ENCODE measurements at places on chromosomes 1 and 21.
A peak's percentile ranks its signal among the peaks of the same experiment; 100 is the strongest.

GRCh38 chr1:66671455-66671854, 80.8 kb upstream of the DYNLT5 start:
- no peak for DNase-seq

GRCh38 chr1:18955131-18955440, 1.4 kb downstream of the IFFO2 start:
- peak; percentile 59 for DNase-seq

DNA sequence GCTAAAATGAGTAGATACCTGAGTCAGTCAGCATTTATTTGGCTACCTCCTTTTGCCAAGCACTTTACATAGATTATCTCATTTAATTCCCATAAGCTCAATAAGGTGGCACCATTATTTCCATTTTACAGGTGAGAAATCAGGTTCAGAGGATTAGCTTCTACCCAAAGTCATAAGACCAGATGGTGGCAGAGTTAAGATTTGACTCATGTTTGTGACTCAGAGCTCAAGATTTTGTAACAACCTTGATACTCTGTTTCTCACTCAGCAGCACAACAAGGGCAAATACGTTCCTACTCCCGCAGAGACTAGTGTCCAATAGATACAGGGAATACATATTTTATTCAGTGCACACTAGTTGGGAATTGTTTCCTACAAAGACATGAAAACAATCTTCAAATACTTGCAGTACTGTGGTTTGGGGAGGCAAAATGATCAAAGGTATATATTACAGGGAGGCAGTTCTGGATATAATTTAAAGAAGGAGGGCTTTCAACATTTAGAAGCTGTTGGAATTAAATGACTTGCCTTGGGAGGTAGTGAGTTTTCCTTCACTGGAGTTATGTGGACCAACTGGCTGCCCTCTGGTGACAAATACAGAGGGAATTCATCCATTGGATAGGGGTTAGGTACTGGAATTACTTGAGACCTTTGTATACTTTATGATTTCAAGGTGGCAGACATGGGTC, 3.6 kb downstream of the LEPR start:
- peak; percentile 88 for DNase-seq

DNA sequence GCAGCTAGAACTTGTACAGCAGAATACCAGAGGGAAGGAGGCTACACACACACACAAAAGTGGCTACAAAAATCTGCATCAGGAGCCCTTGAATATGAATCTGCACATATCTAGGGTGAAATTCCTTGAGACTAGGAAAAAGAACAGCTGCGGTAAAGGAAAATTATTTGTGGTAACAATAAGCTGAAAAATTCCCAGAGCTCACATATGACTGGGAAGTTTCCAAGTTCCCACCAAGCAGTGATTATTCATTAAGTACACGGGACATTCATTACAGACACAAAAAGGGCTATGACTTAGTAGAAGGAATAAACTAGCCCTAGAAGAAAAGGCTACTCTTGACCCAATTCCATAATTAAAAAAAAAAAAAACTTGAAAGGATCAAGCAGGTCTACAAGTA, 149.5 kb upstream of the BACE2 start:
- no peak for DNase-seq

- DNase-seq: no peak
Measured at GRCh38 chr1:228350831-228351781, 55.5 kb downstream of the TRIM11 start.

DNA sequence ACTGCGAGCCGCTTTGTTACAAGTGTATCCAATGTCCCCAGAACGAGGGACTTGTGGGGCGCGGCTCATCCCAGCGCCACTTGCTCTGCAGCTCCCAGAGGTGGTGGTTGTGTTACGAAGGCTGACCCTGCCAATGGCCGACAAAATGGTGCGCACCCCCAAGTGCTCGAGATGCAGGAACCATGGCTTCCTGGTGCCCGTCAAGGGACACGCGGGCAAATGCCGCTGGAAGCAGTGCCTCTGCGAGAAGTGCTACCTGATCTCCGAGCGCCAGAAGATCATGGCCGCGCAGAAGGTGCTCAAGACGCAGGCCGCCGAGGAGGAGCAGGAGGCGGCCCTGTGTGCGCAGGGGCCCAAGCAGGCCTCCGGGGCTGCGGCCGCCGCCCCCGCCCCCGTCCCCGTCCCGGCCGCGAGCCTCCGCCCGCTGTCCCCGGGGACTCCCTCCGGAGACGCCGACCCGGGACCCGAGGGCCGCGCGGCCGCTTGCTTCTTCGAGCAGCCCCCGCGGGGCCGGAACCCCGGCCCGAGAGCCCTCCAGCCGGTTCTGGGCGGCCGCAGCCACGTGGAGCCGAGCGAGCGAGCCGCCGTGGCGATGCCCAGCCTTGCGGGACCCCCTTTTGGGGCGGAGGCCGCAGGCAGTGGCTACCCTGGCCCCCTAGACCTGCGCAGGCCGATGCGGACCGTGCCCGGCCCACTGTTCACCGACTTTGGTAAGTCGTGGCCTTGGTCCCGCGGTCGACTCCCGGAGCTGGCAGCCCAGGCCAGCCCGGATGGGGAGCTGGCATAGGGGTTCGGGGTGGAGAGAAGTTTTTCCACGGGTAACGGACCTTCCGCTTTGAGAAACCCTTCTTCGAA, at the start of gene DMRTB1:
DMRTB1 (plus strand) TSS at position 79 of the 855 bp plus-strand sequence; CDS start at position 134, 55 bp downstream.
- DNase-seq: no peak

GRCh38 chr21:26967062-26967913, at the start of gene ADAMTS5:
Gene ADAMTS5, minus strand, starts transcription at chr21:26967088. Its CDS starts 697 bp downstream, at chr21:26966391.
- peak; percentile 66 for DNase-seq

GRCh38 chr1:203280061-203280460, 25.3 kb upstream of the BTG2 start:
- DNase-seq: no peak

DNA sequence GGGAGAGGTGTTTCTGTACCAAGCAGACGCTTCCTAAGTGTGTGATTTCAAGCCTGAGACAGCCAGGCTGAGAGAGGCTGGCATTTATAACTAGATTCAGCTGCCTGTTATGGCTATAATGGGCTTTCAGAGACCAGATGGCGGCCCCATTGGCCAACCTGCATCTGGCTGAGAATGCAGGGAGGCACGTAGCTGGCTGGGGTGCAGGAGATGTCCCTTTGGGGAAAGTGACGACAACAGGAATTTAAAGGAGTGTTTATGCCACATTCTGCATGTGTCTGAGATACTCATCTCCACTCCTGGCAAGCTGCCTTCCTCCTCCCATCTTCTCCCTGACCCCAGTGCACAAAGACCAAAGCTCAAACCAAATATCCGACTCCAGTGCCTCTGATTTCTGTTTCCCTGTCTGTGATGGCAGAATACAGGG, 21.3 kb upstream of the CCDC190 start:
- no peak for DNase-seq

GRCh38 chr1:77313491-77313890, 31.7 kb downstream of the AK5 start:
- DNase-seq: peak; percentile 30

DNA sequence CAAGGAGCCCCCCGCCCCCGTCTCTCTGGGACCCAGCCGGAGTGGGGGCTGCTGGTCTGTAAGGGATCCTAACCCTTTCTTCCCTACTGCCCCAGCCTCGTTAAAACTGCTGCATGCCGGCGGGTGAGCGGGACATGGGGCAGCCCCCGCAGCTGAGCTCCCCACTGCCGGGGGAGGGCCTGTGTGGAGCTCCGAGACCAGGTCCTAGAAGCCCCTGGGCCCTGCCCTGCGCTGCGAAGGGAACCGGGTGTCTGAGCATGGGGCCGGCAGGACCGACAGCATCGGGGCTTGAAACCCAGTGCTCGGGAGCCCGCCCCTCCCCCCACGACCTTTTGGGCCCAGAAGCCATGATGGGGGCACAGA, 9.2 kb upstream of the COL6A1 start:
- no peak for DNase-seq

DNA sequence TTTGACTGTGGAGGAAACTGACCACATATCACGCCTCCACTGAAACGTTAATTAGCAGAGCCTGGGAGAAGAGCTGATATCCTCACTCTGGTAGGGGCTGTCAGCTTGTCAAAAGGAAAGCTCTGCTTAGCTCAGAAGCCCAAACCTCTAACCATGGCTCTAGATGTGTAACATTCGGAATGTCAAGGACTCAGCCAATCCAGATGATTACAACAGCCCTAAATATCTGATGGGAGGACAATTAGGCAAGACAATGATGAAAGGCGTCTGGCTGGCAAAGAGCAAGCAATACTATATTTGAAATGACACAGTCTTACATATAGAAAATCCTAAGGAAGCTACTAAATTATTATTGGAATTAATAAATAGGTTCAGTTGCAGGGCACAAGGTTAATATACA, 45.7 kb upstream of the COX20 start:
- DNase-seq: no peak

DNA sequence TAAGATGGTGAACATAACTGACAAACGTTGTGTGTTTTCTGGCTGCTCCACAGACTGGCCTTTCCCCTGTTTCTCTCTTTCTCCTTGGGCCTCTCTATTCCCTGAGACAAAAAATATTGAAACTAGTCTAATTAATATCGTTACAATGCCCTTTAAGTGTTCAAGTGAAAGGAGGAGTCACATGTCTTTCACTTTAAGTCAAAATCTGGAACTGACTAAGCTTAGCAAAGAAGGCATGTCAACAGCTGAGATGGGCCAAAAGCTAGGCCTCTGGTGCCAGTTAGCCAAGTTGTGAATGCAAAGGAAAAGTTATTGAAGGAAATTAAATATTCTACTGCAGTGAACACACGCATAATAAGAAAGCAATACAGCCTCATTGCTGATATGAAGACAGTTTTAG, 32.2 kb upstream of the FCRL3 start:
- DNase-seq: no peak

GRCh38 chr21:29175408-29176134, 45.1 kb downstream of the MAP3K7CL start:
- peak; percentile 53 for DNase-seq

- peak; percentile 59 for DNase-seq
Measured at GRCh38 chr1:186880982-186881381, 52.2 kb downstream of the PLA2G4A start.

DNA sequence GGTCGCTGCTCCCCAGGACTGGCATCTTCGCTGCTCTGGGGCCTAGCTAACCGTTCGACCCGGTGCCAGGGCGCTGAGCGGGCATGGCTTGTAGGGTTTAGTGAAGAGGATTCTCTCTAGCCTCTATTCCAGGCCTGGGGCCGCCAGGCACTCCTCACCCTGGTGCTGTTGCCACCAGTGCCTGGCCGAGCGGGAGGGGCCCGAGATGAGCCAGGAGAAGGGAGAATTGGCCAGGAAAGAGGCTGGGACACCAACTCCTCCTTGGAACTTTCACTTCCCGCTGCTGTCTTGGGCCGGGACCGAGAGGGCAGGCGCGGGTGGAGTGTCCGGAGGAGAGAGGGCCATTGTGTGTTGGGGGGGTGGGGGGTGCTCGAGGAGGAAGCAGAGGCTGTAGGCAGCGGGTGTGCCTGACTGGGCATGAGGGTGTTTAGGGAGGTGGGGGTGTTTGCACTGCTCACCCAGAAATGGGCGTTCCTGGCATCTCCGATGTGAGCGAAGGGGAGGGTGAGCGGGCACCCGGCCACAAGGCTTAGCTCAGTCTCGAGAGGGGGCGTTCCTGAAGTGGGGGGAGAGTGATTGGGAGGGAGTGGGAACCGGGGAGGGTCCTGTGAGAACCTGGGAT, 772 bp downstream of the ADAM15 start:
- peak; percentile 44 for DNase-seq

DNA sequence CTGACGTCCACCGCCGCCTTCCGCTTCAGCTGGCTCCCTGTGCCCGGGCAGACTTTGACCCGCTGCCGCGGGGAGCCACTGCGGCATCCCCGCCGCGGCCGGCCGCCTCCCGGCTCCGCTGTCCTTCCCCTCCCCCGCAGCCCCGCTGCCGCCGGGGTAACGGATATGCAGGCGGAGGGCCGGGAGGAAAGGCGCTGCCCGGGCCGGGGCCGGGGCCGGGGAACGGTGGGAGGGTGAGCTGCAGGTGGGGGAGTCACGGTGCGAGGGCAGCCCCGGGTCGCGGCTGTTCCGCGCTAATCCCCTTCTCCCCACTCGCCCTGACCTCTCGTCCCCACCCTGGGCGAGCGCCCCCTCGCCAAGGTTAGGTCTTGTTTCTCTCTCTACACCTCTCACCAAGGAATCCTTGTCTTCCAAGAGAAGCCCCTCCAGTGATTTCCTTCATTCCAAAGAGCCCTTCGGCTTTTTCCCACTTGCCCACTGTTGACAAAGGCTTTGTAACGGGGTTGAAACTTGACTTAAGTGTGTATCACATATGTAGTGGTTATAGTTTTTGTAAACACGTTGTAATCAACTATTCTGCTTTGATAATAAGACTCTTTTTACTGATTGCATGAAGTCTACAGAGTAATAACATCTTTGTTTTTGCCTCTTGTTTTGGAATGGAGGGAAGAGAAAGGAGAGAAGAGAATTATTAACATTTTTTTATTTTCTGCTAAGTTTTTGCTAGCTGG, 669 bp downstream of the XPR1 start:
- DNase-seq: no peak

GRCh38 chr1:77976433-77977076, 2.3 kb downstream of the FUBP1 start:
- no peak for DNase-seq

DNA sequence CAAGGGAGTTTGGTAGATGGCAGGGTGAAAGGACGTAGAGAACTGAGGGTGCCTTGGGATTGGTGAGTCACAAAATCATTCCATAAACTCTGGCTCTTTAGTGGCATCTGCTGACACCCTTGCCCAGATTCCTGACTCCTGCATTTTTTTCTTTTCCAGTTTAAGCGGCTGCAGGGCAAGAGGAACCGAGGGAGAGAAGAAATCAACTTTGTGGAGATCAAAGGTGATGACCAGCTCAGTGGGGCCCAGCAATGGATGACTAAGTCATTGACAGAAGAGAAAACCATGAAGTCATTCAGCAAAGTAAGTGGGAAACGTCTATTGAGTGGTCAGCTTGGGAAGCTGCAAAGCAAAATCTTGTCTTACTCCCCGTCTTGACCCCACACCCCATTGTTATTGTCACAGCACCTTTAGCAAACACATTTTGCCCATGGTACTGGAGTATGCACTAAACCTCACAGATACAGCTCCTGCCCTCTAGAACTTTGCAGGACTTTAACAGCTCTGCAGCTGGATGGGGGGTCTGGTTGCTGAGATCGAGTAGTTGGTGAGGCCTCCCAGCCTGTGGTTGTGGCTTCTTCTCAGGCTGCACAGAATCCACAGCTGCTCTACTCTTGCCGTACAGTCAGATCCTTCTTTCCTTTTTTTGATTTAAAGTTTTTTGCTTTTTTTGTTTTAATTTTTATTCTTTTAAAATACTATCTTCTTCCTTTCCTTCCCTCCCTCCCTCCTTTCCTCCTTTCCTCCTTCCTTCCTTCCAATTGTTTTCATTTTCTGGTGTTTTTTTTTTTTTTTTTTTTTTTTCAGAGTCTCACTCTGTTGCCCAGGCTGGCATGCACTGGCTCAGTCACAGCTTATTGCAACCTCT, 21.9 kb downstream of the SH2D2A start:
- DNase-seq: no peak

GRCh38 chr1:171963762-171964161, 122.5 kb downstream of the DNM3 start:
- DNase-seq: no peak

DNA sequence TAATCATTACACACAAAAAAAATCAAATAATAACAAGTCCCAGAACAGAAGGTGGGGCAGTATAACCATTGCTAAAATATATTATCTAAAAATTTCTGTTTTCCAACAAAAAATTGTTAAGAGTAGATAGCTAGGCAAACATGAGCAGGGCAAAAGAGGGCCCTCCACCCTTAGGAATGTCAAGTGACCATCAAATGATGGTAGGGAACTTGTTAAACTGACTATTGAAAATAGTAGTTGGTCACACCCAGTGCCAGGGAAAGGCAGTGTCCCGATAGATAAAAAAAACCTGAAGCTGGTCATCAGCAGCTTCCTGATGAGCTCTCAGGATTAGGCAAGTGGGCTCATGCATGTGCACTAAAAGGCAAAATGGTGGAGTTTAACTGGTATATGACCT, 18.4 kb upstream of the COP1 start:
- no peak for DNase-seq

- no peak for DNase-seq
Measured at GRCh38 chr1:223331301-223331700, 32.7 kb downstream of the SUSD4 start.

Data from inflammatory macrophage treated with lipopolysaccharide for 4 hours (primary cell).